Ecto neural progenitor cell (in vitro differentiated cells): ENCODE measurements at places on chromosomes 3 and 15.

DNA sequence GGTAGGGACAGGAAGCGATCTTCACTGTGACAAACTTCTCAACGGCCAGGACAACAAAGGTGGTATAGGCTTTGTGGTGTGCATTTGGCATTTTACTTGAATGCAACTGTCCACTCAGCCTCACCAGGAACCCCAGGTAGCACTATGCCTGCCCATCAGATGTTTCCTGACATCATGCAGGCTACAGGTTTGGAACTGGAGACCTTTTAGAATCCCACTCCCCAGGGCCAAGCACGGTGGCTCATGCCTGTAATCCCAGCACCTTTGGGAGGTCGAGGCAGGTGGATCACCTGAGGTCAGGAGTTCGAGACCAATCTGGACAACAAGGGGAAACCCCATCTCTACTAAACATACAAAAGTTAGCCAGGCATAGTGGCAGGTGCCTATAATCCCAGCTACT, 9.6 kb downstream of the STARD5 start:
- DNase-seq: no peak

DNA sequence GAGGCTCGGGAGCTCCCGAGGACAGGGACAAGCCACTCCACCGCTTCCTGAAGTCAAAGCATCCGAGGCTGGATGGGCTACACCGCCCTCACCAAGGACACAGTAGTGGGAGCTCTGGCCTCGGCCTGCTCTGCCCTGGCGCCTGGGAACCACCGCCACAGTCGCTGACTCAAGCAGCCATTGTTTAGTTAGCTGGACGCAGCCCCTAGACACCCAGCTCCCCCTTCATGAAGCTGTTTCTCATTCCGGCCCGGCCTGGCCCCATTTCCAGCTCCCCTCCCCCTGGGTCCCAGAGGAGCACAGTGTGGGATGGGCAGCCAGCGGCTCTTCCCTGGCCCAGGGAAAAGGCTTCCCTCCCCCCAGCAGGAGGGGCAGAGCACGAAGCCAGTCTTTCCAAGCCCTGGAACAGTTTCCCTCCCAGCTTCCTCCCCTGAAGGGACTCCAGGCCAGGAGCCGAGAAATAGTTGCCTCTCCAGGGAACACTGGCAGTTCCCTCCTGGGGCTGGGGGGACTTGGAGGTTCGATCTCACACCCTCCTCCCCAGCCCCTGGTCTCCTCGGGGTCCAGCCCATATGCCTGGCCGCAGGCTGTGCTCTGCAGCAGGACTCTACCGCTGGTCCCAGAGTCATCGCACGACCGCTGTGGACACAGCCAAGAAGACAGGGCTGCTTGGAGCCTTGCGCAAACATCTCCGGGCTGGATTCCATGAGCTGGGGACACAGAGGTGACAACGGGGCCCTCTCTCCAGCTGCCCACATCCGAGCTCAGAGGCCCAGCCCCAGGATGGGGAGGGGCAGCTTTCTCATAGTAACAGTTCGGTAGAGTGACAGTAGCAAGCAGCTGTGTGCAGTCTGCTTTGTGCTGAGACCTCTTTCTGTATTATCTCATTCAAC, 10.0 kb downstream of the PLXND1 start:
- peak; percentile 69 for DNase-seq

GRCh38 chr3:64909757-64910467, 222.1 kb upstream of the ADAMTS9 start:
- no peak for DNase-seq

DNA sequence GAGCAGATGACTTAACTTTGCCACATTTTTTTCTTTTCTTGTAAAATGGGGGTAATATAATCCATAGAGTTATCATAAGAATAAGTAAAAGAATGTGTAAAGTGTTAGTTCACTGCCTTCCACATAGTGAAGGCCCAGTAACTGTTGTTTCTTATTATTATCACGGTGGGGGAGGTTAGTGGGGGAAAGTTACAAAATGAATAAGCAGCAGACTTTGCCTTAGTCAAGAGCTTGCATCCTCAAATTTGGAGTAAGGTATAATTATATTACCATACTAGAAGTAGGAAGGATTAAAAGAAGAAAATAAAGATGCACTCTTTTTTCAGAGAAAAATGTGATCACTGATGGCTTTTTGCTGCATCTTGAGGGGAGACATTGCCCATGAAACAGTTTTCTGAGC, 247.6 kb downstream of the PTPRG start:
- no peak for DNase-seq

- no peak for DNase-seq
These were observed 8.6 kb downstream of the PKM start for GRCh38 chr15:72222393-72222792.

DNA sequence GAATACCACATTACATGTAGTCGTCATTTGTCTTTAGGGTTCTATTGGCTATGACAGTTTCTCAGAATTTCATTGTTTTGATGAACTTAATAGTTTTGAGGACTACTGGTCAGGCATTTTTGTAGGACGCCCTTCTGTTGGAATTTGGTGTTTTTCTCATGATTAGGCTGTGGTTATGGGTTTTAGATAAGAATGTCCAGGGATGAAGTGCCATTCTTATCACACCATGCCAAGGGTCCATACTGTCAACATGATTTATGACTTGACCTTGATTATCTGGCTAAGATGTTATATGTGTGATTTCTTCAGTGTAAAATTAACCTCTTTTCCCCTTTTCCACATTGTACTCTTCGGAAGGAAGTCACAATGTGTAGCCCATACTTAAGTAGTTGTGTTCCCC, 135.3 kb downstream of the DIPK2A start:
- DNase-seq: no peak

GRCh38 chr15:67968564-67968963, 85.6 kb upstream of the PIAS1 start:
- DNase-seq: peak; percentile 55

DNA sequence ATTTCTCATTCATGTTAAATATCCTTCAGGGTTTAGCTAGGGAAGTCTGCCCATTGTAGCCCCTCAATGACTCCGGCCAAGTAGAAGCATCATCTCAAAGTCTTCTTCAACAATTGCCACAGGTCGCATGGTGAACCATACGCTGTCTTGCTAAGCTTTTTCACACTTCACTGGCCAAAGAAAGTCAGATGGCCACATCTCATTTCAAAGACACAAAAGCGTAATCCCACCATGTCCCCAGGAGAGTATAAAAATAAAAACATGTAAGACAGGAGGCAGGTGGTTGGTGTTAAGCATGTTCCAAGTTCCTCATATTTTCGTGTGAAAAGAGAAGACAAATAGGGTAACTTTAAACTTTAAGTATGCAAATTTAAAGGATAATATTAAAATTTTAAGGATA, 147.4 kb downstream of the ERC2 start:
- DNase-seq: no peak

- DNase-seq: no peak
These were observed 114.8 kb downstream of the IL12A start for GRCh38 chr3:160103397-160103796.

DNA sequence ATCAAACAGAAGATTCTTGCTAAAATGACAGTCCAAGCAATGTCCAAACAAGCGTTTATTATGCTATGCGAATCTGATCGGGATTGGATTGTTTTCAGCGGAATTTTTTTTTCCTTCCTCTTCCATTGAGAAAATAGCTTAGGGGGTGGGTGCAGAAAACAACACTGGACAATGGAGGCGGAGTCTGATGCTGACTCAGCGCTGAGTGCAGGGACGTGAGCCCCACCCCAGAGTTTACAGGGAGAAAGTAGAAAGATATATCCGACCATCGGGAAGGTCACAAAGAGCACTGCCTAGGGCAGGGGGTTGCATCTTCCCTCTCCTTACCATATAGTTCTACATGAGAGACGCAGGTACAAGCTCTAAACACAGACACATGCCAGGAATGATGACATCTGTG, 117.0 kb downstream of the FOXP1 start:
- DNase-seq: no peak

DNA sequence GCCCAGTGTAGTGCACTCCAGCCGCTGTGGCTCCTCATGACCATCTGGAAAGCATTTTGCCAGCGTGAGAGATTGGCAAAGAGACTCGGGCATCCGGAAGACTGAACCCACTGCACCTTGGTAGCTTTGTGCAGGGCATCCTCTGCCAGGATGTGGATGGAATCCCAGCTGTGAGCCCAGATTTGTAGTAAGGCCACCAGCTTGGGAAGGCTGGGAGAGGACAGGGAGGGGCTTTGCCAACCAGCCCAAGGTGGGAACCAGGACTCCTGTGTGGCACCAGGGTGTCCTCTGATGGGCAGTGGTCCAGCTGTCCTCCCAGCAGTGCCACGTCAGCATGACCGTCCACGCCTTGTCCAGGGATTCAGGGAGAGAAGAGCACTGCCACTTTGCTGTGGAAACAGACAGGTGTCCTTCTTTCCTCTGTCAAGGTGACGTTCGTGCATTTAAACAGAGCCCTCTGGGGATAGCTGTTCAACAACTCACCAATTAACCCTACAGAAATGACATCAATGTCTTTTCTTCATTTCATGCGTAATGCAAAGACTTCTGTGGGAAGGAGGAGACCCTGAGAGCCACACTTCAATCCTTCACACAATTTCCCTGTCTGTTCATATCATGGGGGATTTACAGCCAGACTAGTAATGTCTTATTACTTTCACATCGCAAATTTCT, 19.1 kb downstream of the KLF15 start:
- DNase-seq: no peak

DNA sequence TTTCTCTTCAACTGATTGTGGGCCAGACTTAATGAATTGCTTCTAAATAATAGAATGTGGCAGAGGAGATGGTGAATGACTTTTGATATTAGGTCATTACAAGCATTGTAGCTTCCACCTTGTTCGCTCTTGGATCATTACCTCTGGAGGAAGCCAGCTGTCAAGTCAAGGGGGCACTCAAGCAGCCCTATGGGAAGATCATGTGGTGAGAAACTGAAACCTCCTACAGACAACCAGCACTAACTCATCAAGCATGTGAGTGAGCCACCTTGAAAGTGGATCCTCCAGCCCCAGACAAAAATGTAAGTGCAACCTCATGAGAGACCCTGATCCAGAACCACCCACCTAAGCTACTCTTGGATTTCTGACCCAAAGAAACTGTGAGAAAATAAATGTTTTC, 109.8 kb upstream of the TBC1D5 start:
- no peak for DNase-seq

GRCh38 chr3:189974359-189974758, 146.3 kb downstream of the P3H2 start:
- DNase-seq: no peak

DNA sequence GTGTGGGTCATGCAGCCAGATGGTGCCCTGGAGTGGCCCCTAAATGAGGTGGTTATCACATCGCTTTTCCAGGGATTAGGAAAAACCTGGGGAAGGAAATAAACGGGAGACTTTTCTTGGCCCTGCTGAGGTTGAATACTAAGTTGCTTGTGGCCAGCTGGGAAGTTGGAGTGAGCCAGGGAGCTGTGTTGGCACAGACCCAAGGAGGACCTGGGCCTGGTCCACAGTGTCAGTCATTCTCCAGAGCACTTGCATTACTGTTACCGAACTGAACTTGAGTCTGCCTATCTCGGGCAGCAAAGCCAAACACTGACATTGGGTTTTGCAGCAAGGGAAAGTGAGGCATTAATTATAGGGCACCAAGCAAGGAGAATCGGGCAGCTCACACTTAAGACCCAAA, 339.0 kb downstream of the GABRB3 start:
- DNase-seq: no peak

GRCh38 chr3:140007081-140007480, 72.1 kb downstream of the CLSTN2 start:
- DNase-seq: peak; percentile 29

DNA sequence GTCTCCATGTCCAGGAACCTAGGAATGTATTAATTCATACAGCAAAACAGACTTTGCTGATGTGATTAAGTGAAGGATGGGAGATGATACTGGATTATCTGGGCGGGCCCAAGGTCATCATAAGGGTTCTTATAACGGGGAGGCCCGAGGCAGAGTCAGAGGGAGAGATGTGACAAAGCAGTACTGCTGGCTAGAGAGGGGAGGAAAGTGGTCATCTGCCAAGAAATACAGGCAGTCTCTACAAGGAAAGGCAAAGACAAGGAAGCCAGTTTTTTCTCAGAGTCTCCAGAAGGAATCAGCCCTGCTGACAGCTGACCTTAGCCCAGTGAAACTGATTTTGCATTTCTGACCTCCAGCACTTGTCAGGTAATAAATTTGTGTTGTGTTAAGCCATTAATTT, 66.2 kb upstream of the CORO2B start:
- DNase-seq: no peak

DNA sequence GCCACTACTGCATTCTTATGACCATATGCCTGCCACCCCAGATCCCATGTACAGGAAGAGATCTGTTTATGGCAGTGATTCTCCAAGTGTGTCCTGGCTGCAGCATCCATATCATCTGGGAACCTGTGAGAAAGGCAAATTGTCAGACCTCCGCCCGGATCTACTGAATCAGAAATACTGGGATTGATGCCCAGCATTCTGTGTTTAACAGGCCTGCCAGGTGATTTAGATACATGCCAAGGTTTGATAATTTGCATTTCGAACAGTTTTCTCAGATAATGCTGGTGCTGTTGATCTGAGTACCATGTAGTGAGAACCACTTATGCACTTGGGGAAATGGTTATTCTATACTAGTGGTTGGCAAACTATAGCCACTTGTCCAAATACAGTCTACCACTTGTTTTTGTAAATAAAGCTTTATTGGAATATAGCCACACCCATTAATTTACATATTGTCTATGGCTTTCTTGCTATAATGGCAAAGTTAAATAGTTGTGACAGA, 165.4 kb downstream of the SSR3 start:
- no peak for DNase-seq

DNA sequence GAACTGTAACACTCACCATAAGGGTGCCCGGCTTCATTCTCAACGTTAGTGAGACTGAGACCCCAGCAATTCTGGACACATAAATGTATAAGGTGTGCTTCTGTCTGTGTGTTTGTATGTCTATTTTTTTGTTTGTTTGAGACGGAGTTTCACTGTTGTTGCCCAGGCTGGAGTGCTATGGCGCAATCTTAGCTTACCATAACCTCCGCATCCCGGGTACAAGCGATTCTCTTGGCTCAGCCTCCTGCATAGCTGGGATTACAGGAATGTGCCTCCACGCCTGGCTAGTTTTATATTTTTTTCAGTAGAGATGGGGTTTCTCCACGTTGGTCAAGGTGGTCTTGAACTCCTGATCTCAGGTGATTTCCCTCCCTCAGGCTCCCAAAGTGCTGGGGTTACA, 43.3 kb upstream of the C2CD4B start:
- DNase-seq: no peak

DNA sequence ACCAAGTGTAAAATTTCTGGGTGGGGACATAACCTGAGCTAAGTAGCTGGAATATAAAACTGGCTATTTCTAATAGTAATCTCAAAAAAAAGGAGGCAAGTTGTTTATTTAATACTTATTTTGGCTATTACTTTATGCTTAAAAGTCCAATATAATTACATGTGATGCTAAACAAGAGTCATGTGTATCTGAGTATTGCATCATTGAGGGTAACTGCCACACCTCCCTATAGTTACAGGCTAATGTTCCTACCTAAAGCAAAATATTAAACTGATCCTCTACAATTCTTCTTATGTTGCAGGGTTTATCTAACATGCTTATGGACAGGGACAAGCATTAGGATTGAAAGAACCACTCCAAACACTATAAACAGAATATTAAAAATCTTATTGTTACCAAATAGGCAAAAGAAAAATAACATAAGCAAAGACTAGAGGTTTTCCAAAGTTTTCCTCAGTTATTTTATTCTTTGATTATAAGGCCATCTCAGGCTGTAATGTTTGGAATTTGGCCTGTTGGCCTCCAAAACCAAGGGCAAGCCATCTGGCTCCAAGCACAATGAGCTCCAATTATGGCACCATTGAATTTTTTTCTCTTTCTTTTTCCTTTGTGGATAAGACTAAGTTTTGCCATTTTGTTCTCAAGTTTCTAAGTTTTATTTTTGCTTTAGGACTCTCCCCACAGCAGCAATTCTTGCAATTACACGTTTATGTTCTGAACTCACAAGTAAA, 75.8 kb upstream of the ABI3BP start:
- no peak for DNase-seq
